ENCODE measurements at places on chromosomes 2 and 18.

- no peak for DNase-seq
These were observed 37.4 kb downstream of the LYPD6B start for GRCh38 chr2:149075853-149076252.

DNA sequence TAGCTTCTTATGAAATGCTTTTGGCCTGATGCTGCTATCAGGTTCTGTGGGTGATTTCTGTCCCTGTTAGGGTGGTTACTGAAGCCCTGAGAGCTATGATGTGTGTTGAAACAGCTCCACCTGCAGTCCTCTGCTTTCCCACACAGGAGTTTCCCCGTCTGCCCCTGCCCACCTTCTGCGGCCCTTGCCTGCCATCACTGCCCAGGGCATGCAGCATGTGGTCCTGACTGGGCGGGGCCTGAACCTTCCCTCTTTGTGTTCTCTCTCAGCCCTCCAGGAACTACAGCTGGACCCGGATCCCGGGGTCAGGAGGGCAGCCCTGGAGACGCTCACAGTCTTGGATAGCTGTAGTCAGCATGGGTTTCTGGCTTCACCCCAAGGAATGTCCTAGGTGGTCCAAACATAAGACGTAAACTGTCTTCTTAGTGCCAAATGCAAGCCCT, 21.4 kb downstream of the HJURP start:
- no peak for DNase-seq

GRCh38 chr2:10306901-10307463, 4.3 kb downstream of the HPCAL1 start:
- no peak for DNase-seq

DNA sequence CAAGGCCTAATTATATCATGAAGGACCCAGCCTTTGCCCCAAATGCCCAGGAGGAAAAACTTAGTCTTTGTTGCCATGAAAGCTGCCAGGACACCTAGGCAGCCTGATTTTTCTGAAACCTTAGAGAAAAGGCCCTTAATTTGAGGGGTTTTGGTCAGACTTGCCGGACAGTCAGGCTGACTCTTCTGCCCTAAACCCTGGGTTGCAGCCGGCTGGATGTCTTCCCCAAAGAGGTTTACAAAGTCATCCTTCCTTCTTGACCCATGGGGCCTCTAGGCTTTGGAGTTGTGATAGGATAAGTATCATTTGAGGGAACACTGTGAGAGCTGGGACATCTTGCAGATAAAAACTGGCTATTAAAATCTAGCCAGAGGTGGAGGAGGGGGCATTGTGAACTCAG, 2.4 kb upstream of the HOXD1 start:
- no peak for DNase-seq

- DNase-seq = no peak
These were observed 80.2 kb downstream of the EFEMP1 start for GRCh38 chr2:55843096-55843993.

Measured in stimulated activated CD4-positive, alpha-beta T cell treated with anti-CD3 and anti-CD28 coated beads, Interleukin-12 subunit alpha, Interleukin-12 subunit beta, amount 100 ng/mL, for 4 hours (primary cell).